ENCODE measurements at places on chromosomes 4 and X.

- no peak for DNase-seq
Observed at GRCh38 chr4:7879127-7879526, 60.5 kb downstream of the AFAP1 start.

- DNase-seq, result no peak
Observed at GRCh38 chr4:169993531-169993930, 32.7 kb downstream of the MFAP3L start.

DNA sequence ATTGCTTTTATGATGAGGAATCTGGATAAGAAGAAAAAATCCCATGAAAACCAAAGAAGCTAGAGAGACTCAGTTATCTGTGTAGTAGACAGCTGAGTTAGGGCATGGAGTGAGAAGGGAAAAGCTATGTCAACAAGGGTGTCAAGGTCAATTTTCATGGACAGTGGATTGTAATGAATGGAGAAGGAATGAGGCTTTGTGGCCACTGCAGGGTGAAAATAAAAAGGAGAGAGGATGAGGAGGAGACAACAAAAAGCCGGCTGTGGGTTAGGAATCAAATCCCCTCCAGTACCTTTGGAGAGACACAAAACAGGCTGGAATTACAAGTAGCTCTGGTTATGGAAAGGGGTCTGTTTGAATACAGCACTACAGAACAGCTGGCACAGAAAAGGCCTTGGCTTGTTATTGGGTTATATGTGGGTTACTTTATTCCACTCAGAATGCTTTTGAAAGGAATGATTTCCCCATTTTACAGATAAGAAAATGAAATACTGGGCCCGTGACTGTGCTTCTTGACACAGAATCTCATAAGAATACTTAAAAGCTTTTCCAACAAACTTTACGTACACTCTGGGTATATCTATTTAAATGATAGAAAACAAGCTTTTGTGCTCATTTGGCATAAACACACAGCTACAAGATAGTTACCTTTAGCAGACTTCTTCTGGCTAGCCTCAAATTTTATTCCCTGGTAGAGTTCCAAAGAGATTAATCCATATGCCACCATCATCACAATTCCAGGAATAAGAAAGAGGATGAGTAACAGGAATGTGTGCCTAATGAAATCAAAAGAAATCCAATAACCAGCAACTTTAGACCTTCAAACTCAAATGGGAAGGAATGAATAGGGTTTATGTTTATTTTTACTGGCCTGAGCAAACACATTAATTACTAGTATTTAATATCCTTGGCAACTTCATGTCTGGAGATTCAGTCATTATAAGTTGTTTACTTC, 7.5 kb downstream of the CCKAR start:
- DNase-seq, result no peak

- DNase-seq, result no peak
Observed at GRCh38 chrX:133323431-133323830, 91.9 kb downstream of the GPC4 start.

GRCh38 chr4:6386091-6386490, 86.3 kb downstream of the PPP2R2C start:
- DNase-seq, result no peak

- no peak for DNase-seq
Observed at GRCh38 chr4:164613256-164613655, 140.7 kb upstream of the SMIM31 start.

DNA sequence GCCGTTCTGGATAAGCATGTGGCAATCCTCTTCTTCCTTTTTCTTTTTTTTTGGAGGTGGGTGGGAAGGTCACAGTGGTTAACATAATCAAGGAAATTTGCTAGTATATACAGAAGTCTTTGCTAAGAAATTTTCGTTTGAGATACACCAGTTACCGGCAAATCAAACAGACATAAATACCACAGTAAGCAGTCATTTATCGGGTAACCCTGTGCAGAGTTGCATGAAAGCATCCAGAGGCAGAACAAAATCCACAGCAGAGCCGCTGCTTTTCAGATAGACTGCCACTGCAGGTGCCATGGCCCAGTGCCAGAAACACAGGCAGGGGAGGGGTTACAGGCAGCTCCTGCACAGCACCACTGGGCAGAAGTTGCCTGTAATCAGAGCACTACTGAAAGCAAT, 179.1 kb upstream of the MAB21L2 start:
- no peak for DNase-seq

- DNase-seq, result no peak
Observed at GRCh38 chr4:144171697-144172096, 31.2 kb upstream of the GYPA start.

DNA sequence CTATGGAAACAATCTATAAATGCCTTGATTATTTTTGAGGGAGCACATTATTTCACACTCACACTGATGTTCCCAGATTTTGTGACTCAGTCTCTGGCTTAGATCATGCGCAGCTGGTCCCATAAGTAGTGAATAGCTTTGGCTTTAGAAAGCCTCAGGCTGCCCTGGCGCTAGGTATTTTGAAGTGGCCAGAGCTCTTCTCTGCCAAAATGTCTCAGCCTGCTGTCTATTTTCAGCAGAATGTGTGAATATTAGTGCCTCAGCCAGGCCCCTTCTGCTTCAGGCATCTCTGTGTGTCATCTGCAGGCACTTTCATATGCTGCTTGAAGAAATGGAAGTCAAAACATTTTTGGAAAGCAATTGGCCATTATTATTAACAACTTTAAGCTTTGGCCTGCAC, 931.0 kb upstream of the INTU start:
- DNase-seq, result peak; percentile 75

- peak; percentile 67 for DNase-seq
Observed at GRCh38 chr4:65943076-65943475, 272.8 kb upstream of the EPHA5 start.

DNA sequence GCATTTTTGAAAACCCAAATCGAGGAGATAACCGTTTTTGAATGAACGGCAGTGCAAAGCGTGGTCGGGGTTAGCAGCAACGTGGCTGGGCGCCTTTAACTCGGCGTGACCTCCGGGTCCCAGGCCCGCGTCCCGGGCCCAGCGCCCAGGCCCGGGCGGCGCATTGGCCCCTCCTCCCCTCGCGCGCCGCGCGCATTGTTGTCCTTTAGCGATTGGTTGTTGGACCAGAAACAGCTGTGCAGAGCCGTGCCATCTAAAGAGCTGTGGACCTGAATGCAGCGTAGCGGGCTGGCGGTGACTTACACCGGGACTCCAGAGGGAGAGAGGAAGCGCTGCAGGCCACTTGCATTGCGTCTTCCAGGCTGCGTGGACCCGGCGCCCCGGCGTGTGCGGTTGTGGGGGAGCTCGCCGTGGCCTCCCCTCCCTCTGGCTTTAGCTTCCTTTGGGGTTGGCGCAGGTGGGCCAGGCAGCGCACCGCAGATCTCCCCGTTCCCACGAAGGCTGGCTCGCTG, at the start of gene STOX2:
Gene STOX2, plus strand, starts transcription at position 227 of the 512 bp plus-strand sequence. CDS start 1,484 bp downstream, outside the sequence.
- DNase-seq, result peak; percentile 51

- DNase-seq, result peak; percentile 78
Observed at GRCh38 chr4:162163892-162164759, at the start of gene FSTL5. TSS of gene FSTL5 (minus strand) at chr4:162164000. CDS start at chr4:162111396, 52,604 bp downstream.

- peak; percentile 10 for DNase-seq
Observed at GRCh38 chr4:152999346-153000075, 63.4 kb downstream of the FHDC1 start.

- DNase-seq, result no peak
Observed at GRCh38 chr4:90621080-90621479, 493.9 kb downstream of the CCSER1 start.

DNA sequence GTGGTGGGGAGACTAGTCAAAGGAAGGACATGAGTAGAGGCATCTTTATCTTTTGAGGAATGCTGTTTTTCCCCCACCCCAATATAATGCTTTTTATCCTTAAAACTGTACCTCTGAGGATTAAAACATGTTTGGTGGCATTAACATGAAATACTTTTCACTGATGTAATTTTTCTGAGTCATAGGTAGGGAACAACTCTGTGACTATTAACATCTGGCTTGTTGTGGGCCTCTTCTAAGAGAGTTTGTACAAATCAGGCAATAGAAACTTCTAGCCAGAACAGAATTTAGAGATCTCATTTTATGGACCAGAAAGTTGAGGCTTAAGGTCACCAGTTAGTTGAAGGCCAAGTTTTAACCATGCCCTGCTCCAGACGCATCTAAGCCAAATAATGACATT, 207.6 kb downstream of the SOX3 start:
- DNase-seq, result no peak

DNA sequence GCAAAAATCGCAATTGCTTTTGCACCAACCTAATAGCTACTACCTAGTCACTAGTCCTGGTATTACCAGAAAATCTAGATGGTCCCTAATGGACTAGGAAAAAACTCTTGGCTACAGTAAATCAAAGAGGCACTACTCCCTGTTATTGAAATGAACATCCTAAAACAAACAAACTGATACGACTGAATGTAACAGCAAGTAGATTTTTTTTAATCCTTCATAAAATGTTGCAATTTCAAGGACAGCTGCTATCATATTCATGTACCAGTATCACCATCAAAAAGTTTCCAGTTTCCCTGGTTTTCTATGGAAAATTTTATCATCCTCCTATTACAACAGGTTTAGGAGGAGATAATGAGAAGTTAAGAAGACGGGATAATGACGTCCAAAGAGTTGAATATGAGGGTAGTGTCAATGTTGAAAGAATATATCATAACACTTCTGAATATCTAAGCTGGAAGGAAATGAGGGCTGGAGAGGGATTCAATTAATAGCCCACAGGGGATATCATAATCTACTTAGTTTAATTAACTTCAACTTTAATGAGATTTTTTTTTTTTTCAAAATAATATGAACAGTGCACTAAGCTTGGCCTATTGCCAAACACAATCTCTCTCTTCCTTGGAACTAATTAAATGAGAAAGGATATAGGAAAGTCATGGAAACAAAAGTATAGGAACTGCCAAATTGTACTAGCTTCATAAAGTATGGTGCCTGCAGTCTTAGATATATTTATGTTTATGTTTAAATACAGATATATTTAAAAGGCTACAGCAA, 94.8 kb upstream of the SMIM10 start:
- DNase-seq, result no peak

DNA sequence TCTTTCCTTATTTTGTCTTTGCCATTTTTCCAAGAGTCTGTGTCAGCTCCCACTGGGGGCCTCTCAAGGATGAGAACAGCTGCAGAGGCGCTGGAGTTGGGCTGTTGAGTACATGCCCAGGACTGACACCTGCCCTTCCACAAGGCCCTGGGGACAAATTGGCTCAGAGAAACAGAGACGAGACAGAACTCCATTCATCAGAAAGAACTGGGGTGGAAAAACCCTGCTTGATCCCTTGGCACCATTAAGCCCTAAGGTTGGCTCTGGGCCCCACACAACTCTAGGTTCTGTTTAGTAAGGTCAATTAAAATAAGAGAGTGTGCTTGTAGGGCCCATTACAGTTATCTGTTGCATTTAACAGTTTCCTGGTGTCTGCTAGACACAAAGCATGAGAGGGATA, 63.6 kb downstream of the DCX start:
- no peak for DNase-seq

GRCh38 chrX:139862208-139862607, 70.6 kb downstream of the ATP11C start:
- DNase-seq, result no peak

- DNase-seq, result no peak
Observed at GRCh38 chr4:124253080-124253479, 459.5 kb downstream of the ANKRD50 start.

GRCh38 chrX:98398542-98398941, 1514.8 kb downstream of the RPA4 start:
- DNase-seq, result no peak

- no peak for DNase-seq
Observed at GRCh38 chr4:151296227-151296626, 19.3 kb downstream of the PRSS48 start.

- no peak for DNase-seq
Observed at GRCh38 chrX:42943051-42943974, 165.3 kb upstream of the PPP1R2C start.

- DNase-seq, result peak; percentile 33
Observed at GRCh38 chr4:40886931-40887763, 137.4 kb downstream of the NSUN7 start.

GRCh38 chr4:16741287-16741686, 157.2 kb downstream of the LDB2 start:
- DNase-seq, result no peak

DNA sequence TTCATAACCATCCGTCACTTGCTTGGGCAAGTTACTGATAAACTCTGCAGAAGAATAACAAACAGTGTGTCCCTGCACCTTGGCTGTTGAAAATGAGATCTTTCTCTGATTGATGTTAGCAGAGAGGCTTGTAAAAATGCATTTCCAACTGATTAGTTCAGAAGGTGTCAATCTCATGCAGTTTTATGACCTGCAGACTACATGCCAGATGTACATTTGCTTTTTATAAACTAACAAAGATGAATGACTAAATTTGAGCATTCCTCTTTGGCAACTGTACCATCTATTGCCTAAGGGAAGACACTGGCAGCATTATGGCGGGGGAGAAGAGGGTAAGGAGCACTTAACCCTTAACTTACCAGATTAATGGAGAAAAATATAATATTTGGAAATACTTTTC, 192.8 kb downstream of the DCTD start:
- DNase-seq, result no peak

GRCh38 chr4:95289028-95289634, 259.6 kb downstream of the UNC5C start:
- DNase-seq, result no peak

GRCh38 chr4:150862829-150863228, 152.3 kb downstream of the LRBA start:
- DNase-seq, result peak; percentile 19

GRCh38 chrX:119880076-119880475, 8.4 kb downstream of the NDUFA1 start:
- no peak for DNase-seq

Measured in fibroblast of skin of right biceps (primary cell).